ENCODE measurements at places on chromosomes 7 and 10. TPM values are rescaled to one million over a fixed set of nuclear protein-coding genes. Genes with fewer than 3 reads are reported as not detected.

GRCh38 chr10:20237586-20237985 lies 421.4 kb downstream of the PLXDC2 start:
- DNase-seq = no peak

DNA sequence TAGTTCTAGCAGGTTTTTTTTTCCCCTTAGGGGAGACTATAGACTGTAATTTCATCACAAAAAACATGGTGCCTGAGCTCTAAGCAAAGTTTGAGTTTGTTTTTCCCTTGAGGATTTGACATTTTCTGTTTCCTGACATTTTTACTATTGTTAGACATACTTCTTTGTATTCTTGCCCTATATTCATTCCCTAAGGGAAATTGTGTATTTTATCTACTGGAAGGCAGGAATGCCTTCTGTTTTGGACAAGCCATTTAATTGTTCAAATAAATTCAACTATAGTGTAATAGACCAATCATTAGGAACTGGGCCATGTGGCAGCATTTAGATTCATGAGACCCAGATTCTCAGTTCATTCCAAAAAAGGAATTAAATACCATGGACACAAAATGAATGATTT lies 335.0 kb downstream of the EXOC4 start:
- no peak for DNase-seq

DNA sequence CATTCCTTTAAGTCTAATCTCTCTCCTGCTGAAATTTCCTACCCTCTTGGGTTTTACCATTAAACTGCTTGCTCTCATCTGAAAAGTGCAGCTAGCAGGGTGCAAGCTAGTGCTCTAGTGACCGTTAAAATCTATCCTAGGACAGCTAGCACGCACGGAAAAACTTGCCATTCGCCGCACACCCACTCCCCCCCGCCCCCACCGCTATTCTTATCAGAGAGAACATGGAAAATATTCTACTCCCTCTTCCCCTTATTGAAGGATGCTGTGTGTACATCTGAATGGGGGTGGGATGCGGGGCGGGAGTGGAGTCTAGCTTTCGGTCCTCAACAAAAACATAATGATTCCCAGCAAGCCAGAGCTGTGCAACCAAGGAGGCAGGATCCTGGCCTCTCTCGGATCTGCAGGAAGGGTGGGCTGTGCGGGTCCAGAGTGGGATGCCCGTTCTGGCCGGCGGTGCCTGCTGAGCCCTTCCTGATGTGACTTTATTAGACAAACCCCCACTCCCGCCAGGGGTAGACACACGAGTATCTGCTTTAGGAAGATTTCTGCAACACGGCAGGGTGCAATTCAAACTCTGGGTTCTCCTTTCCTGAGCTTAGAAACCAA lies 1.1 kb upstream of the ADRA2A start:
- no peak for DNase-seq

ZNF117 gene
- total RNA-seq = 6.0 TPM

SEMA3D gene
- total RNA-seq = 6.2 TPM

TSPAN33 gene
- 13.4 TPM for total RNA-seq

BICC1 gene
- total RNA-seq = 11.3 TPM
